Fibroblast of skin of abdomen (primary cell): ENCODE measurements at places on chromosomes 7 and 10.
A peak's percentile ranks its signal among the peaks of the same experiment; 100 is the strongest.

GRCh38 chr7:104790440-104790839, 223.6 kb upstream of the KMT2E start:
- DNase-seq, result no peak

DNA sequence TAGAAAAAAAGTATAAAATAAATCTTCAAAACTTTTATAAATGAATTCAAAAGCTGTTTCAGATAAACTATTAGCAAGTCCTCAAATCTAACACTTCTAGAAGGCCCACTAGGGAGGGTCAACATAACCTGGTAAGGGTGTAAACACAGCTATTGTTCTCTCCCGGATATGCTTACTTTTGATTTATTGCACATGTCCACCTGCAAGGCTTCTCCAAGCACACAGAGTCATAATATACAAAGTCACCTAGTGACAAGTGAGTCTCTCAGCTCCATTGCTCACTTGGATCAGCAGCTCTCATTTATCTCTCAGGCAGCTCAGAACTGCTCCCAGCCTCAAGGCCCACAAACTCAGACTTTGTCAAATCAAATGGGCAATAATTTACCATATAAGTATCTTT, 44.0 kb upstream of the COL1A2 start:
- no peak for DNase-seq

DNA sequence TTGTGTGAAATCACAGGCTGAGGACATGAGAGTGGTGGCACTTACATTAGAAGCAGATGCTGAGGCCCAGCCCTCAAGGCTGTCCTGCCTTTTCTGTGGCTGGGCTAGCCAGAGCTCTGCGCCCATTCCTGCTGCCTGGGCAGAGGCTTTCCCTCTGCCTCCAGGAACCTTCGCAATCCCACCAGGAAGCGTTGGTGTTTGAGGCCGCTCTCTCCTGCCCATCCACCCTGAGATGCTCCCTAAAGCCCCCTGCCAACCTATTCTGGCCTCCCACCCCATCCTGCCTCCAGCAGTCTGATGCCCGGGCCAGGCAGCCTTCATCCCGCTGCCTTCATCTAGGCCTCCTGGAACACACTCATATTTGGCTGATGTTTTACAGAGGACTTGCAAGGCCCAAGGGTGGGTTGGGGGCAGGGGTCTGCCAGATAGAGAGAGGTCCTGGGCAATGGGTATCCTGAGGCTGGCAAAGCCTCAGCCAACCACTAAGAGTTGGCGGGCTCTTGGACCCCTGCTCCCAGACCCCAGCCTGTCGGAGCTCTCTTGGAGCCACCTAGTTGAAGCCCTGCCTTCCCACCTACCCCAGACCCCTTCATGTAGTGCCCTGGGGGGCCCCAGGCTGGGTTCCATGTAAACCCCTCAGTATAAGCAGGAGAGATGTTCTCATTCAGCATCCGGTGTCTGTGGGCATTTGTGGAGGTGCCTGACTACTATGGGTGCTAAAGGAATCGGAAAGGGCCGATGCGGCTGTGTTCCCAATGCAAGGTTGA, 32.7 kb downstream of the LDB3 start:
- no peak for DNase-seq

DNA sequence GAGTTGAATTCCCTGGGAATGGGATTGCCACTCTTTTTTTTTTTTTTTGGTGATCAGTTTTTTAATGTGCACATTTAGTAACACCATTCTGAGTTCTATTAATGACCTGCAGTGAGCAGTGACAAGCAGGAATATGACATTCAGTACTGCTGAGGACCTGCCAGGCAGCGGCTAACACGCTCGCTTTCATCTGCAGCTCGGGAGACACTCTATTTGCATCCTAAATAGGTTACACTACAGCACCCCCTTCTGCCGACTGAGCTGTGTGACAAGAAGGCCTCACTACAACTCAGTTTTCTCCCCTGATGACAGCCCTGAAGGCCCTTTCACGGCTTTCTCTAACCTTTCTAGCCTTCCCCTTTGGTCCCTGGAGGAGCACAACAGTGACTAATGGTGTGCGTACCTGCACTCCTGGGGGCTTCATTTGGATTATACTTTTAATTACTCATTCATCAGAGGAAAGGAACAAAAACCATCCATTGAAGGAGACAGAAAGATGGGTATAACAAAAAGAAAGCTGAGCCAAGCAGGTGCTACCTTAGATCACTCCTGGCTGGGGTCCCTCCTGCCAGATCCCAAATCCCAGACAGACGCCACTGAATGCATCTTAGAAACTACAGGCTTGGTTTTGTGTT, 872.4 kb downstream of the LRMDA start:
- DNase-seq, result peak; percentile 82

- no peak for DNase-seq
Observed at GRCh38 chr10:2488446-2489005, 578.8 kb upstream of the PFKP start.

DNA sequence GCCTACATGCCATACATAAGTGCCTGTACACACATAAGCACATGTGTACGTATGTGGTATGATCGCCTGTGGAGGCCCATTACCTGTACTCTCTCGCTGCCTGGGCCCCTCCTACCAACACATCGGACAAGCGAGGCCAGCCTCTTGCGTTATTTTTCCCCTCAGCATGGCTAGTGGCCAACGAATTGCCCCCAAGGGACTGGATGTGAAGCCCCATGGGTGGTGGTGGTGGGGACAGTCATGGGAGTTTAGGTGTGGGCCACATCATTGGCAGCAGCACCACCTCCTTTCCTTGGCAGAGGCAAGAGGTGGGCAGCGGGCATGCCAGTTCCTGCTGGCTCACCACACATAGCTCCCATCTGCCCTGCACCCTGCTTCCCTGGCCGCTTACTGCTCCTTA, 10.0 kb downstream of the GRK5 start:
- DNase-seq, result no peak

DNA sequence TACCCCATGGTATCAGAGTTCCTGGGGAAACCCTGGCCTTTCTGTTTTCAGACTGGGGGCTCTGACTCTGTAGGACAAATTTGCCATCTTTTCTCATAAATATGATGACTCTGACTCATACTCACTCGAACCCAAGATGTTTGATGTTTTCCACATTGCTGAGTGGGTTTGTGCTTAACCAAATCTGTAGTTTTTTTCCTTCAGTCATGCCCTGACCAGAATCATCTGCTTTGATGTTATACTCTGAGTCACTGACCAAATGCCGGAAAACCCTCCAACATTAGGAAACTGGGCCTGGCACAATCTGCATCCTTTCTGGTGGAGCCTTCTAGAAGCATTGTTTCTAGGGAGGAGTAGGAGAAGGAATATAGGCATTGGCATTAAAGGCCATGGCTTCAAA, 118.7 kb downstream of the C10orf105 start:
- peak; percentile 80 for DNase-seq

DNA sequence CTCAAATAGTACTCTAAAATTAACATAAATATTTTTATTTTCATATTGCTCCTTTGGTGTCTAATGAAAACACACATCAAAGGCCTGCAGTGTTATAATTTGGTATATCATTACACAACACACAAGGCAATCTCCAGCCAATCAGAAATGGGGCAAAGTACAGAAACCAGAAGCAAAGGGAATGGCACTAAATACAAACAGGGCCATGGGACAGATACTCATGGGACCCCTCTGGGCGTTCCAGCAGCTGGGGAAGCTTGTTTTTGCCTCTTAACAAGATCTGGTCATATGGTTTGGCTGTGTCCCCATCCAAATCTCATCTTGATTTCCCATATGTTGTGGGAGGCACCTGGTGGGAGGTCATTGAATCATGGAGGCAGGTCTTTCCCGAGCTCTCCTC, 551.8 kb upstream of the NRP1 start:
- no peak for DNase-seq
